ENCODE measurements at places on chromosomes 4 and X. TPM values are rescaled to one million over a fixed set of nuclear protein-coding genes. Genes with fewer than 3 reads are reported as not detected.

TAB3 gene
- polyA plus RNA-seq: 5.7 TPM

DNA sequence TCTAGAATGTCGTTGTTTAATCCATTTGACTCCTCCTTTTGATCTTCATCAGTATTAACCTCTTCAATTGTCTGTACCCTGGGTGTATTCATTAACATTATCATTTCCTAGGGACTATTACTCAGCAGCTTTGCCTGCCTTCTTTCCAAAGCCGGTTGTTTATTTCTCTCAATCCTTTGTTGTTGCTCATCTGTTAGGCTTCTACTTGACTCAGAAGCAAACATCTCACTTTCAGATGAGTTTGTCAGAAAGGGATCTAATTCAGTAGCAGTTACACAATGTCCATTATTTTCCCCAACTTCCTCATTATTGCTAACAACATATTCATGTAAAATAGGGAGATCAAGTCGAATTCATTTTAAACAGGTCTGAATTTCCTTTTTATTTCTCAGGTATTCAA, 22.1 kb upstream of the HSD17B10 start:
- DNase-seq: no peak

DNA sequence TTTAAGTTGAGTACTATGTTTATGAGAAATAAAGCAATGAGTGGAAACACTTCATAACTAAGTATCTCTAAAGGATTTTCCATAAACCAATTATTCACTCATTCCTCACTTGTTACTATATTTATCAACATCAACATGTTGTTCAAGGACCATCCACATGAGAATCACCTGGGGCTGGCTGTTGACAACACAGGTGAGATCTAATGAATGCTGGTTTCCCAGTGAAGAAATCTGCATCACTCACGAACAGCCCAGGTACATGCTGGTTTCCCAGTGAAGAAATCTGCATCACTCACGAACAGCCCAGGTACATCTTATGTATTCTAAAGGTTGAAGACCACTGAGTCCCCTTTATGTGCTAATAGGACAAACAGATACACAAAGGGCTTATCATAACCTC, 32.5 kb downstream of the TSPAN5 start:
- DNase-seq: no peak

UGT2B10 gene
- not detected for polyA plus RNA-seq

GRCh38 chrX:78314561-78314960, 12.8 kb downstream of the CYSLTR1 start:
- no peak for DNase-seq

- no peak for DNase-seq
Observed at GRCh38 chrX:69309074-69309792, 144.0 kb upstream of the PJA1 start.

DNA sequence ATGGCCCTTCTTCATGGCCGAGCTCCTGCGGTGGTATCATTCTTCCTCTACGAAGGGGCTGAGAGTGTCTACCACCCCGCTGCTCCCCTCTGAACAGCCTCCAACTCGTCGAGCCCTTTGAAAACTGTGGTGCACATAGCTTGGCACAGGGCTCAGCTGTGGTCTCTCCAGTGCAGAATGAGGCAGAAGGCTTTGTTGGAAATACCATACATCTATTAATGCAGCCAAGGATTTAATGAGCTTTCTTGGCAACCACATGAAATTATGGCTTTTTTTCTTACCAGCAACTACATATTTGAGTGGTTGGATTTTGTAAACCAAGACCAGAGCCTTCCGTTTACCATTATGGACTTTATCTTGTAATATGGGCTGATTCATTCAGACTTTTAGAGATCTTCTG, 61.7 kb upstream of the CBR4 start:
- DNase-seq: no peak

DNA sequence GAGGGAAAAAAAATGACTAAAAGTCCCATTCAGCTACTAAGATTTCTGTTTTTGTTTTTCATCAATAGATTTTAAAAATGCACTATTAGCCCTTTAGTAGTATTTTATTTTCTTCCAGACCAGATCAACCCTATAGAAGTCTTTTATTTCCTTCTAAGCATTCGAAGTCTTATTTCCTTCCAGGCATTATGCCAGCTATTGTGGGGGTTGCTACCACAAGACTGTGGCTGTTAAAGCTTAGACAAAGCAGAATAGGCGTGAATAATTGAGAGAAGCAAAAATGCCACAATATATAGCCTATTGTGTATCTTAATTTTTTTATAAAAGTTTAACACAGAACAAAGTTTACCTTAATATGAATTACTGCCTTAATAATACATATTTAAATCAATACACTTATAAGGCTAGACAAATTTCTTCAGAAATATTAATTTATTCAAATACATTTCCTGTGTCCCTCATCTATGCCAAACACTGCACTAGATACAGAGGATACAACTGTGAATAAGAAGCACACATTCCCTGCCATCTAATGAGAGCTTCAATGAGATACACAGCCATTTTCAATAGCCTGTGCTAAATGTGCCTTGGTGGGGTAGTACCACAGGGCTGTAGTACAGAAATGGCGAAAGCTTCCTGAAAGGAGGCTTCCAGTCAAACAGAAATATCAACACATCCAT, 33.1 kb downstream of the SLC10A7 start:
- DNase-seq: no peak

GRCh38 chr4:42436928-42437565, 39.8 kb downstream of the SHISA3 start:
- DNase-seq: no peak

DNA sequence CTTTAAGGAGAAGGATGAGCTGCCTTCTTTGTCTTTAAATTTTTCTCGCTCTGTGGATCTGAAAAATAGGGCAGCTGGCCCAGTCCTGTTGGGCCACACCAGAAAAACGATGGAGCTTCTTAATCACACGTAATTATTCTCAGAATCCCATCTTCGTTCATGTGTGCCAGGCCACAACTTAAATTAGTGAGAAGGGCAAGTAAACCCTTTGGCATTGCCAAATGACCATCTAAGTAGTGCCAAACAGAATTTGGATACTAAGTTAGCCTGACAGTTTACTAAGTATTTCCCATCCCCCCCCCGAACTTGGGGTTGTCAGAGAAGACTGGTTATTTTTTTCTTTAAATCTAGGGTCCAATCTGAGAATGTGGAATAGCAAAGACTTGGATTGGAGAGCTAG, 62.0 kb downstream of the CASP3 start:
- DNase-seq: no peak

DSPP gene
- polyA plus RNA-seq: not detected

GRCh38 chrX:49884290-49884862, 5.1 kb downstream of the USP27X start:
- peak; percentile 40 for DNase-seq

GRCh38 chr4:81166458-81167160, 48.4 kb downstream of the PRKG2 start:
- no peak for DNase-seq

TLR3 gene
- 0.47 TPM for polyA plus RNA-seq

SNCA gene
- 1.1 TPM for polyA plus RNA-seq

Measured in naive B cell (primary cell).